ENCODE measurements at places on chromosomes 2 and 18.

DNA sequence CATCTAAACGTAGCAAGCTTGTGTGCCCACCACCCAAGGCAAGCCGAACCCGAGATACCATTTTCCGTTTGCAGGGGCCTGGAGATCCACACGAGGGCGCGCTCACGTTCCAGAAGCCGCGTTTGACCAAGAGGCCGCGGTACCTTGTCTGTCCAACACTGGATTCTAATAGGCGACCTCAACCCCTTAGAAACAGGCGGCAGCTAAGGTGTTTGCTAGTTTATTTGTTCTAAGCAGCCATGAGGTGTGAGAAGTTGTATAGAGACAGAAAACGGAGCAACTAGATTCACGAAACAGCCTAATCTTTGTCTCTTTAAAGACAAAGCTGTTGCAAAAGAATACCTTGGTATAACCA is 4.2 kb downstream of the HOXD11 start:
- DNase-seq = no peak

DNA sequence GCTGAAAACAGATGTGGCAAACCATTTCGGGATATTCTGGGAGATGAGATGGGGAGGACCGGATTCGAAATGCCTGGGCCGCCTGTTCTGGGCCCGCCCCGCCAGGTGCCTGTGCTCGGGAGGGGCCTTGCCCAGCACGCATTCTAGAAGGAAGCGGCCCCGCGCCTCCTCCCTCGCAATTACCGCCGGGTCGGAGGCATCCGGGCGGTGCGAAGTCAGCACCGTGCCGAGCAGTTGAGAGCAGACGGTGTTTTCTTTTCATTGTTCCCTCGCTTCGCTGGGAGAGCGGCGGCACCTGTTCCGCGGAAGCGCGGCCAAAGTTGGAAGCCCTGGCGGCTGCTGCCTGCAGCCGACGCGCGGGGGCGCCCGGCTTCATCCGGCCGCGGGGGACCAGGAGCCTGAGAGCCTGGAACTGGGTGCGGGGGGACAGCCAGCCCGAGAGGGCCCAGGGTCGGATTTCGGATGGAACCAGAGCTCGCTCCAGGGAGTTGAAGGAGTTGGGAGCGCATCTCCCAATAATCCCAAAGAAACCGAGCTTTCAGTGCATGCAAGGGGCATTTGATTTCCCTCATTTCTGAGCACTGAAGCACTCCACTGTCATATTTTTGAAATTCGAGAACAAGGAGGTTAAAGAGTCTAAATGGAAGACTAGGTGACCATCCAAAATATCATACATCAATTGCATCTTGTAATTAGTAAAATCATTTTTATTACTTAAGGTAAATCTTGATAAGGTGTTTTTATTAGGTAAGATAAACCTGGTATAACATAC is 241.8 kb upstream of the RAB12 start:
- no peak for DNase-seq

- no peak for DNase-seq
These were observed 18.7 kb downstream of the RBBP8 start for GRCh38 chr18:22951823-22952222.

DNA sequence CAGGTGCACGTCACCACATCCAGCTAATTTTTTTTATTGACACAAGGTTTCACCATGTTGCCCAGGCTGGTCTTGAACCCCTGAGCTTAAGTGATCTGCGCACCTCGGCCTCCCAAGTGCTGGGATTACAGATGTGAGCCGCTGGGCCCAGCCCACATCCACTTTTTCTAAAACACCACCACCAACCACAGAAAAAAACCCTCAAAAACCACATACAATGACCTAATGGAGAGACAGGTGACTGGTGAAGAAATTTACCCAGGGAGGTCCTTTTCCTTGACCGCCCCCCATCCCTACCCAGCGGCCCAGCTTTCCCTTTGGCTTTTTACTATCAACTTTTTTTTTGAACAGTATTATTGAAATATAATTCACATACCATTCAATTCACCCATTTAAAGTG is 47.9 kb downstream of the CACNB4 start:
- DNase-seq = no peak
